Naive thymus-derived CD8-positive, alpha-beta T cell (primary cell): ENCODE measurements at places on chromosomes 5 and 9.

- no peak overlapping the region for H3K27ac ChIP-seq
- no peaks in the 10 kb centered on the region for H3K27me3 ChIP-seq
- no peak overlapping the region for H3K4me3 ChIP-seq
- H3K36me3 ChIP-seq: no peaks in the 10 kb centered on the region
- no peak for DNase-seq
Measured at GRCh38 chr5:9173281-9174048, 372.4 kb downstream of the SEMA5A start.

- no peaks in the 10 kb centered on the region for H3K4me1 ChIP-seq
- no peak for DNase-seq
- no peaks in the 10 kb centered on the region for H3K36me3 ChIP-seq
- H3K4me3 ChIP-seq: no peak overlapping the region
- no peaks in the 10 kb centered on the region for H3K27me3 ChIP-seq
Measured at GRCh38 chr5:126837242-126837641, 60.3 kb downstream of the LMNB1 start.

DNA sequence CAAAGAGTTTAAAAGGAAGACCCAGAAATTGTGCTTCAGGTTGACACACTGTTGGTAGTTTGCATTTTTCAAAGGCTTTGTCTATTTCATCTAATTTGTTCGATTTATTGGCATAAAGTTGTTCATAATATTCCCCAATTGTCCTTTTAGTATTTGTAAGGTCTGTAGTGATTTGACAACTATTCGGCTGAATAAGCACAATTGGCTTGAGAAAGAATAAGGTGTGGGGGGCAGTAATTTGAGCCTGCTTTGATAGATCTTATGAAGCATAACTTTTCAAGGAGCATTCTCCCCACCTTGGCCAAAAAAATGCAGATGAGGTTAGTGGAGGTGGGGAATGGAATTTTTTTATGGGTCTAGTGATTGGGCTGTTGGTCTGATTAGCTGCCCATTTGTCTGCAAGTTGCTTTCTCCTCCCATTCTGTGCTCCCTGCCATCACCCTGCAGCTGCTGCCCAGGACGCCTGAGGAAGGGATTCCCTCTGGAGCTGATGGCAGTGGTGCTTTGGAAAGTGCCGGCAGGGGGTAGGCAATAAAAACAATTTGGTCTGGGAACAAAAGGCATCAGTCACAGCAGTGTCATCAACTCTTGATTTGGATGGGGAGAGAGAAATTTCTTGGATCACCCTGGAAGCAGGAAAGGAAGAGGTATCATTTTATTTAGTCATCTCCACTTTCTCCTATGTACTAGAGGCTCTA is 26.6 kb downstream of the WNT8A start:
- peaks cover 1% of the 10 kb centered on the region for H3K4me1 ChIP-seq
- H3K27me3 ChIP-seq: peaks cover 1% of the 10 kb centered on the region
- H3K4me3 ChIP-seq: no peak overlapping the region
- no peak overlapping the region for H3K27ac ChIP-seq
- H3K36me3 ChIP-seq: no peaks in the 10 kb centered on the region

DNA sequence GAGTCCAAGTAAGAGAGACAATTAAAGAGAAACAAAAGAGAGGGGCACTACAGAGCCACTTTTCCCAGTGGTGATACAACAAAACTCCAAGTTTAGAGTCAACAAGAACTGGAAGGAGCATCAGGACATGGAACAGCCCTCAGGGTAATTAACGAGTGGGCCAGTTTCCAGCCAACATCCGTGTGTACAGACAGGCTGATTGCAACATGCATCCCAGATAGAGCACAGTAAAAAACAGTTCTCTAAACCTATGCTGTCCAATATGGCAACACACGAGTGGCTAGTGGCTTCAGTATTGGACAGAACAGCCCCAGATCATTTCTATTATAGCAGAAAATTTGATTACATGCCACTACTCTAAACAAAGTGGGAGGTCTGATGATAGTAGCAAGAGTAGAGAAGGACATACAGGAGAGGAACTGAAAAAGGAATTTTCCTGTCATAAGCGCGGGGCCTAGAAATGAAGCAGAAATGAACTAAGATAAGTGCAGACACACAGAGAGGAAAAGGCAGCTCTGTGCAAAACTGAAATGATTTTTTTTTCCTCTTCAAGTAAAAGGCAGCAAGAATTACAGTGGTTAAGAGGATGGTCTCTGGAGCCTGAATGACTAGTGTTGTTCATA is 175.6 kb upstream of the CCNG1 start:
- H3K4me1 ChIP-seq: no peaks in the 10 kb centered on the region
- no peak overlapping the region for H3K27ac ChIP-seq
- no peaks in the 10 kb centered on the region for H3K36me3 ChIP-seq
- H3K27me3 ChIP-seq: no peaks in the 10 kb centered on the region
- no peak overlapping the region for H3K4me3 ChIP-seq
- DNase-seq: no peak

GRCh38 chr9:134869554-134870300 is 10.9 kb upstream of the FCN2 start:
- no peak for DNase-seq
- no peak overlapping the region for H3K4me3 ChIP-seq
- H3K36me3 ChIP-seq: no peaks in the 10 kb centered on the region
- H3K27me3 ChIP-seq: peaks cover 2% of the 10 kb centered on the region
- no peaks in the 10 kb centered on the region for H3K4me1 ChIP-seq

DNA sequence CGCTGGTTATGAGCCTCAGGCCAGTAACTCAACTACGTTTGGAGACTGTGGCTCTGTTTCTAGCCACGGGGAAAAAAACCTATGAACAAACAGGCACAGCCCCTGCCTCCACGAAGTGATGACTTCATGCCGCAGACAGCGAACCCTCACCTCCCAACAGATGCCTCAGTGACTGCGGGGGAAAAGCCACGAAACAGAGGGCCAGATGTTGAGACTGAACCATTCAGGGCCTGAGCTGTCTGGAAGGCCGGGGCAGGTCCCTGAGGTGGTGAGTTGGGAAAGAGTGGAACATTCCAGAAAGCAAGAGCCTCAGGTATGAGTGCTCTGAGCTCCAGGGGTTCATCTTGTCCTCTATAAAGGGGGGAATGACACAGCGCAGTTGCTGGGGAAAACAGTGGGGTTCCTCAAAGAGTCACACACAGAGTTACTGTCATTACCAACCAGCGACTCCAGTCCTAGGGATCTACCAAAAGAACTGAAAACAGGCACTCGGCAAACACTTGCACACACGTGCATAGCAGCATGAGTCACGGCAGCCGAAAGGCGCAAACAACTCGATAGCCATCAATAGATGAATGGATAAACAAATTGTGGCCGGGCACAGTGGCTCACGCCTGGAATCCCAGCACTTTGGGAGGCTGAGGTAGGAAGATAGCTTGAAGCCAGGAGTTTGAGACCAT is 15.3 kb downstream of the PLPP7 start:
- DNase-seq: no peak
- H3K27ac ChIP-seq: no peak overlapping the region
- no peaks in the 10 kb centered on the region for H3K36me3 ChIP-seq
- no peaks in the 10 kb centered on the region for H3K4me1 ChIP-seq

DNA sequence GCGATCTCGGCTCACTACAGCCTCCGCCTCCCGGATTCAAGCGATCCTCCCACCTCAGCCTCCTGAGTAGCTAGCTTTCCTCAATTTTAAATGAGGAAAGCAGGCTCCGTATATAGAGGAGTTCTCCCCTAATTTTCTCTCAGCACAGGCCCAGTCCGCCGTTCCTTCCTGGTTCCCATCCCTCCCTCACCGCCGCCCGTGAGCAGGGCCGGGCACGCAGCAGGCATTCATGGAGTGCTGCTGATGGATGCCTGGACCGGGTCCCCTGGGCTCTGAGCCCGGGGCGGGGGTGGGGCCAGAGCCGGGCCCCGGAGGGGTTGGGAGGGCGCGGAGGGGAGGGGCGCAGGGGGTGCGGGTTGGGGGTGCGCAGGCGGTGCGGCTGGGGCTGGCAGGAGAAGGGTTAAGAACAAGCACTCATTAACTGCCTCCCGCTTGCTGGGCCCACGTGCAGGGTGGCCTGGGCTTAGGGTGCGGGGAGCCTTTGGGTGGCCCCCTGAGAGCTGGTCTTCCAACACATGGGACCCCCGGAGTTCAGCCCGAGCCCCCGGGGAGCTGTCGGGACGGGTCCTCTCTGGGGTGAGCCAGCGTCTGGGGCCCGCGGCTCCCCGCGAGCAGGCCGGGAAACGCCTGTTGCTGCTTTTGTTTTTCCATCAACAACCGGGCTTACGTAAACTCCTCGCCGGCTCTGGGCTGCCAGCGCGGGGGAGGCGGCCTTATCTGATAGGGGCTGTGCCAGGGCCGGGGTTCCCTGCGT is 33.7 kb downstream of the LHX2 start:
- no peak overlapping the region for H3K27ac ChIP-seq
- H3K4me3 ChIP-seq: no peak overlapping the region
- H3K27me3 ChIP-seq: peaks cover 44% of the 10 kb centered on the region

GRCh38 chr5:104062621-104063377 is 500.2 kb upstream of the NUDT12 start:
- no peak overlapping the region for H3K4me3 ChIP-seq
- no peaks in the 10 kb centered on the region for H3K27me3 ChIP-seq
- H3K27ac ChIP-seq: no peak overlapping the region
- DNase-seq: no peak
- H3K36me3 ChIP-seq: no peaks in the 10 kb centered on the region
- H3K4me1 ChIP-seq: no peaks in the 10 kb centered on the region

GRCh38 chr9:132638240-132638639 is 31.5 kb downstream of the DDX31 start:
- no peak overlapping the region for H3K27ac ChIP-seq
- H3K4me3 ChIP-seq: no peak overlapping the region
- H3K4me1 ChIP-seq: no peaks in the 10 kb centered on the region
- peaks cover 9% of the 10 kb centered on the region for H3K36me3 ChIP-seq

GRCh38 chr5:166493612-166494011 is 1797.8 kb upstream of the WWC1 start:
- H3K36me3 ChIP-seq: no peaks in the 10 kb centered on the region
- no peaks in the 10 kb centered on the region for H3K4me1 ChIP-seq
- H3K27me3 ChIP-seq: no peaks in the 10 kb centered on the region
- no peak for DNase-seq
- no peak overlapping the region for H3K27ac ChIP-seq

DNA sequence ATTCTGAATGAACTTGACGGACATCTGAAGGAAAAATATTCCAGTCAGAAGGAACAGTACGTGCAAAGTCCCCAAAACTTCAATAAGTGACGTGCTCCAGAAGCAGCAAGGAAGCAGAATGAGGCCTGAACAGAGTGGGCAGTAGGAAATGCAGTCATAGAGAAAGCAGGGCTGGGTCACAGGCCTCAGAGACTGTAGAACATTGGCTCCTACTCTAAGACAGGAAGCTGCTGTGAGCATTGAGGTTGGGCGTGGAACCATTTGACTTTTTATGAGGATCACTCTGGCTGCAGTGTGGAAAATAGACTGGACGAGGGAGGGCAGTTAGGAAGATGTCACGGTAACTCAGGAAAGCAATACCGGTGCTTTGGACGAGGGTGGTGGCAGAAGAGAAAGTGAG is 64.0 kb downstream of the DOCK8 start:
- H3K4me3 ChIP-seq: no peak overlapping the region
- H3K36me3 ChIP-seq: no peaks in the 10 kb centered on the region
- no peak overlapping the region for H3K27ac ChIP-seq
- H3K27me3 ChIP-seq: no peaks in the 10 kb centered on the region
- peaks cover 26% of the 10 kb centered on the region for H3K4me1 ChIP-seq
- DNase-seq: peak; percentile 8

DNA sequence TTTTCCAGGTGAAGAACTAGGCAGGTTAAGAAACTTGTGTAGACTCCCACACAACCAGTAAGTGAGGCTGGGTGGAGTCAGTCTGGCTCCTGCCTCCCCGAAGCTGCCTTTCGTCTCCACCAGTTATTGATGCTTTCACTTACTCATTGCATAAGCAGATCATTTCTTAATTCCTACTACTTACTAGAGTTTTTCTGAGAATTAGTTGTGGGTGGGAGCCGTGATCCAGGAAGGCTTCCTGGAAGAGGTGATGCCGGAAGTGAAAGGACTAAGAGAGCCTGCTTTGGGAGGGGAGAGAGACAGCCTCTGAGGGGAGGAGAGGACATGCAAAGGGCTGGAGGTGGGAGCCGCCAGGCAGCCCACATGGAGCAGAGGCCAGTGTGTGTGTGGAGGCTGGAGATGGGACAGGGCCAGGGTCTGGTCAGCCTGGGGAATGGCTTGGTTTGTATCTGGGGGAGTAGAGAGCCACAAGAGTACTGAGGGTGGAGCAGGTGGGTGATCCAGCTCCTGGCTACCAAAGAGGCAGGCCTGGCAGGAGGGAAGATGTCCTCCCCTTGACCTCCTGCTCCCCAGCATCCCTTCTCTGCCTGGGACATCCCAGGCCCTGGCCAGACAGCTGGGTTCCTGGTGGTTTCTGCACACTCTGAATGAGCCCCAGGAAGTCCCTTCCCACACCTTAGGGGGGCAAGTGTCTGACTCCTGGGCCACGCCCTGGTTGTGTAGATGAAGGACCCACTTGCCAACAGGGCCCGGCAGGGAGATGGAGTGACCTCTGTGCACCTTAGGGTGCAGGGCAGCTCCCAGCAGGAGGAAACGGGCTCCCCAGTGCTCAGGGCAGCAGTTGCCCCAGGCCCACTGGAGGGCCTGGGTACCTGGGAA is 12.2 kb upstream of the CARD19 start:
- DNase-seq: no peak
- H3K27ac ChIP-seq: peak overlapping the region; percentile 89
- no peaks in the 10 kb centered on the region for H3K36me3 ChIP-seq

- H3K27ac ChIP-seq: no peak overlapping the region
- H3K27me3 ChIP-seq: peaks cover 3% of the 10 kb centered on the region
- H3K4me1 ChIP-seq: peaks cover 3% of the 10 kb centered on the region
- no peak overlapping the region for H3K4me3 ChIP-seq
Measured at GRCh38 chr9:33186457-33187168, 19.5 kb upstream of the B4GALT1 start.

- peaks cover 27% of the 10 kb centered on the region for H3K4me1 ChIP-seq
- peaks cover 26% of the 10 kb centered on the region for H3K36me3 ChIP-seq
- H3K27me3 ChIP-seq: no peaks in the 10 kb centered on the region
Measured at GRCh38 chr9:85703398-85703797, 38.4 kb downstream of the AGTPBP1 start.

DNA sequence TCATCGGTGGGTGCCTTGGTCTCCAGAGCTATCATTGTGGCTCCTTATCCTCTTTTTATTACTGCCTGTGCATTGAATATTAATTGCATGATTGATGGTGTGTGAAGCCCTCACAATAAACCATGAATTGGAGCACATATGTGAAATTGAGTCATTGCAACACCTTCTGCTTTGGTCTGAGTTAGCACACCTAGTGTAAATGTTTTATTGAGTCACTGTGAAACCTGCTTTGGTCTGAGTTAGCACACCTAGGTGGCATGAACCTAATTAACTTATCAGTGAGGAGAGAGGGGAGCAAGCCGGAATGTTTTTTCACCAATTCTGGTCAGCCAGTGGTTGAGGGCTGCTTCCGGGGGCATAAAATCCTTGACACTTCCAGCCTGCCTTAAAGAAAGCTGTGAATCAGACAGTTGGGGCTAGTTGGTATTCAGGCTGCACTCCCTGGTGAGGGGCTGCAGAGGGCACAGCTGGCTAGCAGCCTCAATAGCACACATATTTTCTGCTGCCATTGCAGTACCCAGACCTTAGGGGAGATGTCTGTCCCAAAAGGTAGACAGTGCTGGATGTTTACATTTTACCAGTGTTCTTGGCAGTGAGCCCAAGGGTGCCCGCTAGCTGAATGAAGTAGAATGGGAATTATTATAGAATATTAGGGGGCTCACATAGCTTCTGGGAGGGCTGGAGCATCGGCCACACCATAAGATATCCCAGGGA is 76.5 kb upstream of the GOLM1 start:
- no peak overlapping the region for H3K27ac ChIP-seq
- no peaks in the 10 kb centered on the region for H3K4me1 ChIP-seq
- H3K36me3 ChIP-seq: no peaks in the 10 kb centered on the region
- H3K27me3 ChIP-seq: peaks cover 8% of the 10 kb centered on the region
- no peak overlapping the region for H3K4me3 ChIP-seq
- no peak for DNase-seq

- H3K27me3 ChIP-seq: no peaks in the 10 kb centered on the region
- no peaks in the 10 kb centered on the region for H3K36me3 ChIP-seq
- no peak overlapping the region for H3K27ac ChIP-seq
- H3K4me3 ChIP-seq: peak overlapping the region; percentile 52
- H3K4me1 ChIP-seq: peaks cover 59% of the 10 kb centered on the region
Measured at GRCh38 chr5:88829054-88829453, 53.9 kb downstream of the MEF2C start.
